ENCODE measurements at places on chromosomes 7 and 10.

- DNase-seq: no peak
Observed at GRCh38 chr7:45910855-45911254, 10.2 kb downstream of the IGFBP3 start.

DNA sequence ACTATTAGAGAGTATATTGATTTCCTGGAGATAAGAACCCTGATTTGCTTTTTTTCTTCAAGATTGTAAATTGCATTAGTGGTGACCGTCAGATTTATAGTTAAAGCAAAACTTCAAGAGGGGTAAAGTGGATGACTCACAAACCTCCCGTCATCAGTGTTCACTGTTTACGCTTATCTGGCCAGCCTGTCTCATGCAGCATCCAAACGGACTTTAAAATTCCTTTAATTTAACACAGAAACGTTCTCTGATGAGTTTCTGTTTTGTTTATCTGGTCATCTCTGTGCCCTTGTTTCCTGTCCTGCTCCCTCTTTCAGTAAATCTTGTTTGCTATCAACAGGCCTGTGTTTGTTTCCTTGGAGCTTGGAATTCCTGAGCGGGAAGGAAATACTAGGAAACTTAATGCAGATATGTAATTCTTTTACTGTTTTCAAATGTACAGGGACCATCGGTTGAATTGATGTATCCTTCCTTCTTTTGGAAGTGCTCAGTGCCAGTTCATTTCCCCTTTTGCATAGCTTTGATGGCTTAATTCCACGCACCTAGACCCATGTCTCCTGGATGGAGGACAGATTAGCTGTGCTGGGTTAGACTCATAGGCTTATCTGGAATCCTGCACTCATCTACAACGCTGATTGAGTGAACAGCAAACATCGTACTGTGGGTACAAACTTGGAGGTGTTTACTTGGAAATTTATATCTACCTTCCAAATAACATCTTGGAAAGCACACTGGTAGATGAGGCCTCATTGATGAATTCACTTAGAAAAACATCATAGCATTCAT is 21.3 kb downstream of the PTPRE start:
- no peak for DNase-seq

DNA sequence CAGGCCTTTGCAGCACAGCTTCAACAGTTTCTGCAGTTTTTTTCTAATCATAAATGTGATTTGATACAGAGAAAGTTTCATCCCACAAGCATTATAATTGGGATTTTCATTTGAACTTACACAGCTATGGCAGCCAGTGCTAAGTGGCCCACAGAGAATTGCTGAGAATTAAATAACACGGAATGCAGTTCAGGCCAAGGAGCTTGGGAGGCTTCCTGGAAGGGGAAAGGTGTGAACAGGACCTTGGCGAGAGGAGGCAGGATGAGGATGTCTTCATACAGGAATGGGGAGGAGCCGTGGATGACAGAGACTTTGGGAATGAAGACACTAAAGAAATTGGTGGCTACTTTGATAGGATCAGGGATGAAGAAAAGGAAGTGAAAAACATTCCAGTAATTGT is 95.3 kb downstream of the ZNF22 start:
- no peak for DNase-seq

DNA sequence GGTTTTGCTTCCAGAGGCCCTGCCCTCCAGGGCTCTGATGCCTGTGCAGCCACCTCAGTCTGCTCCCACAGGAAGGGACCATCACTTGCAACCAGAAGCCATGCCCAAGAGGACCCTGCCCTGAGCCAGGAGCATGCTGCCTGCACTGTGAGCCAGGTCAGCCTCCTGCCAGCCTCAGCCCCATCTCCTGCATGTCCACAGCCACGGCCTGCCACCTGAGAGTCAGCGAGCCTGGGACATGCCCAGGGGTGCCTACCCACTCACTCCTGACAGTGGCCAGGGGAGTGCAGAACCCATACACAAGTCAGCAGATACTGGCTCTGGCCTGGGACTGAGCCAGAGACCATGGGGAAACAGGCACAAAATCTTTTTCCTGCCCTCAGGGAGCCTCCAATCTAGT is 6.6 kb upstream of the KCP start:
- no peak for DNase-seq

- DNase-seq: no peak
Observed at GRCh38 chr10:23047201-23048050, 48.0 kb upstream of the MSRB2 start.

DNA sequence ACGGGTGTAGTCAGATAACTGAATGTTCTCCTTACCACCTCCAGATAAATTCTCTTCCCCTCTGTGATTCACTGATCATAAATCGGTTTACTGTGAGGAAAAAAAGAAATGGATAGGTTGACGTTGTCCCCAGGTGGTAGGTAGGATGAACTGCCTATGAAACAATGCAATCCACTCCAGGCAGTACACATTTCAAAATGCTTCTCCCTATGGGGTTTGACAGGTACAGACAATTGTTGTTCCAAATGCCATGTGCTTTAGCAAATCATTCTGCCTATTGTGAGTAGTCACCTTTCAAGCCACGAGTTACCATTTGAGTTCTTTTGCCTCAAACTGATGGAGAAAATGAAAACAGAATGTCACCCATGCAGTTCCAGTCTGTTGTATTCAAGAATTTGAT is 21.8 kb downstream of the VIM start:
- no peak for DNase-seq

DNA sequence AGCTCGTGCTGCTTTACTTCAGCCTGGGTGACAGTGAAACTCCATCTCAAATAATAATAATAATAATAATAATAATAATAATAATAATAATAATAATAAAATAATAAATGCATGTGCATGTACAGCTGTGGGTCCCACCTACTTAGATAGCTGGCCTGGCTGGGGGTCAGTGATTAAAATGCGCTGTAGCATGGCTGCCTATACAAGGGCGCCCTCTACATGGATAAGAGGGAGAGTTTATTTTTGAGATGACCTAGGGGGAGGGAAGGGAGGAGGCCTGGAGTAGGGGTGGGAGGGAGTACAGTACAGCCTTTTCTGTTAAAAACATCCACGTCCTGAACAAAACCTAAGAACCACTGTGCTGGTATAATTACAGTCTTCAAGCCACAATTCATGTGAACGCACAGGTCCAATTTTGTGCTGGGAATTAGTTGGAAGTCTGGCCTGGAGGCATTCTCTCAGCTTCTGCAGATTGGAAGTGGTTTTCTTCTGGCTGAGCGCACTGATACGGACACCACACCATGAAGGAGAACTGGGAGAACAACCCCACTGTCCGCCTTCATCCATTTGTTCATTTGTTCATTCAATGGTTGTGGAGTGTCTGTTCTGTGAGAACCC is 146.5 kb downstream of the TMEM178B start:
- no peak for DNase-seq

GRCh38 chr7:18555120-18555519 is 59.6 kb downstream of the HDAC9 start:
- DNase-seq: no peak

DNA sequence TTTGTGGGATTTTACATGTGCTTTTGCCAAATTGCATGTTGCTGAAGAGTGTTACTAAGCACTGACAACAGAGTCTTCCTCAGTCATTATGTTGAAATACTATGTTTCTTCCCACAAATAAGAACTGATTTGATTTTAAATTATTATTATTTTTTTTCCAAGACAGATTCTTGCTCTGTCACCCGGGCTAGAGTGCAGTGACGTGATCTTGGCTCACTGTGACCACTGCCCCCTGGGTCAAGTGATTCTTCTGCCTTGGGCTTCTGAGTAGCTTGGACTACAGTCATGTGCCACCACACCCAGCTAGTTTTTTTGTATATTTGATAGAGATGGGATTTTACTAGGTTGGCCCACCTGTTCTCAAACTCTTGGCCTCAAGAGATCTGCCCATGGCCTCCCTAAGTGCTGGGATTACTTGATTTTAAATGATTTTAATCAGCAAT is 42.3 kb downstream of the MINPP1 start:
- DNase-seq: no peak

- DNase-seq: no peak
Observed at GRCh38 chr7:44277391-44277790, 48.0 kb downstream of the CAMK2B start.

- DNase-seq: no peak
Observed at GRCh38 chr10:12981570-12981969, 19.9 kb downstream of the CCDC3 start.

GRCh38 chr10:79018521-79019011 is 50.2 kb upstream of the ZMIZ1 start:
- DNase-seq: no peak

- DNase-seq: no peak
Observed at GRCh38 chr10:34729619-34730018, 85.5 kb downstream of the PARD3 start.

DNA sequence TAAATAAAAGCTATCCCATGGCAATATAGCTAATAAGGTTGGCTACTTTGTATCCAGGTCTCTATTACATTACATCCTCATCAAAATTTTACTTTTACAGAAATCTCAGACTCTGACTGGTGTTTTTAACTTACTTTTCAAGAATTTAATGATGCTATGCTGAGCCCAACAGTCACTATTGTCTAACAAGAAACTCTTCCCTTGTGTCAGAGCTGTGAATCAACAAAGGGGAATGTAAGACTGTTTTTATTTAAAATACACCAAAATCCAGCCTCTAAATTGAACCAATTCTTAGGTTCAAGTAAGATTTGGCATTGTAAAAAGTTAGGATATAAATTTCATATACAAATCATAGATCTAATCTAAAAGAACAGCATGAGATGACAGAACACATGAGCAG is 7.0 kb downstream of the RTKN2 start:
- DNase-seq: no peak

DNA sequence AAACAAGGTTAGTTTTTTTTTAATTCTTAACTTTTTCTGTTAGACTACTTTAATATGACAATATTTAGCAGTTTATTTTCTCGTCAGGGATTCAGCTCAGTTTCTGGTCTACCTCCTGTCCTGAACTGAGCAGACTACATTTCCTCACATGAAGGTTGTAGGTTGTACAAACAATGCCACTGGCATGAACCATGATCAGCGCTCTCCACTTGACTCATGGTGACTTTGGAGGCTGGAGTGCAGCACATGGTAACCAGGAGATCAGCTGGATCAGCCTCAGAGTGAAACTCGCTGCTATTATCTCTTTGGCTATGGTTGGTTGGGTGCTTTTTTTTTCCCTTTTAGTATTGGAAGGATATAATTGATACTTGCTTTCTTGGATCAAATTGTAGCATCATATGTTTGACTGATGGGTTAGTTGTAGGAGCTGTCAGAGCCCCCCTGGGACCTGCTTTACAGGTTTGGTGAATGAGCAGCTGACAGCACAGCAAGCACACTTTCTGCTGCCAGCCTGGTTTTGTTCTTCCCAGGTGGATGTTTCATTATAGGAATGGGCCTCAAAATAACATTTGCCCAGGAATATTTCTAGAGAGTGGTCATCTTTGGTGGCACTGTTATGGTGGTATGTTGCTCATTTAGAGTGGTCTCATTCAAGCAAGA is 556.4 kb downstream of the AUTS2 start:
- DNase-seq: no peak

DNA sequence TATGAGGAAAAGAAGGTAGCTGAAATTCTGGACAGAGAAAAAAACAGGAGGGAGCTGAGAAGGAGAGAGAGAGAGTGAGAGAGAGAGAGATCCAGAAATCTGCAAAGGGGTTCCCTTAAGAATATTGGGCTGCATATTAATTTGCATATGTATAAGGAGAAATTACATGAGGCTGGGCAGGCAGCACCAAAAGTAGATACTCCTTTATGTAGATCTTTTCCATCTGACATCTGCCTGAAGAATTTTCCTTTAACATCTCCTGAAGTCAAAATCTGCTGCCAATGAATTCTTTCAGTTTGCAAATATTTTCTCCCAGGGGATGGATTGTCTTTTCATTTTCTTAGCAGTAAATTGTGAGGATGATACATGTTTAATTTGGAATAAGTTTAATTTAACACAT is 1365.3 kb downstream of the GATA3 start:
- DNase-seq: no peak

- no peak for DNase-seq
Observed at GRCh38 chr10:49008505-49009198, 69.0 kb upstream of the LRRC18 start.

GRCh38 chr10:12062754-12063482 is 5.8 kb upstream of the DHTKD1 start:
- no peak for DNase-seq

- DNase-seq: no peak
Observed at GRCh38 chr7:107890493-107890961, 456 bp upstream of the DLD start.

Data from activated CD4-positive, alpha-beta T cell treated with anti-CD3 and anti-CD28 coated beads for 48 hours (primary cell).